Heart left ventricle (tissue), 16 donors: ENCODE measurements at places on chromosomes 1 and 21. TPM values are rescaled to one million over a fixed set of nuclear protein-coding genes. Genes with fewer than 3 reads are reported as not detected.
A peak's percentile ranks its signal among the peaks of the same experiment; 100 is the strongest.

DNA sequence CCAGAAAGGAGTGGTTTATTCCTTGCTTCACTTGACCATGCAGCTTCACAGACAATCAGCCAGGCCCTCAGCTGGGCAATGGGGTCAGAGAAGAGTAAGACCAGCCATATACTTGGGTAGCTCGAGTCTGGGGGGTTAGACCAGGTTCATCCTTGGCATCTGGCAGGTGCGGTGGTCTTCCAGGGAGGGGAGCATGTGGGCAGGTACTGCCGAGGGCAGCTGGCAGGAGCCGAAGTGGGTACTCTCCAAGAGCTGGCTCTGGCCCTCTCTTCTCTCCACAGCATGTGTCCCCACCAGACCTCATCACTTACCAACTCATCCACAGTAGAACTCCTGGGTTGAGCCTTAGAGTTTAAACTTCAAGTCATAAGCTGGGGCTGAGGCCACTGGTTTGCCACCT, 156.8 kb downstream of the FOXD2 start:
- DNase-seq, result peak; percentile 4

DNA sequence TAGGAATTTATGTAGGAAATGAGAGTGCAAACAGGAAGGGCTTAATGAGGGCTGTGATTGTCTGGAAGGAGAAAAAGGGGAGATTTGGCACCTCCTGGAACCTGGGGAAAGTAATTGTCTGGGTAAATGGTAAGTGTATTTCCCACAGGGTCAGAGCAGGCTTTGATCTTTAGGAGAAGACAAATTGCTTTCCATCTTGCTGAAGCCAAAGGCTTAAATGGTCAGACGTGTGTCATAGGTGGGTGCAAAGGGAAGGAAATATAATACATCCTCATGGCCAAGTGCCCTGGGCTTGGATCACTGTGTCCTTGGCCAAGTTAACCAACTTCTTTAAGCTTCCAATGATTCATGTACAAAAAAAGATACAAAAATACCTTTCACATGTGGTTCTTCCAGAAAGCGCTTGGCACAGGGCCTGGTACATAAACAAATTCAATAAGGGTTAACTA, 1.3 kb upstream of the DUSP23 start:
- no peak for DNase-seq

DNA sequence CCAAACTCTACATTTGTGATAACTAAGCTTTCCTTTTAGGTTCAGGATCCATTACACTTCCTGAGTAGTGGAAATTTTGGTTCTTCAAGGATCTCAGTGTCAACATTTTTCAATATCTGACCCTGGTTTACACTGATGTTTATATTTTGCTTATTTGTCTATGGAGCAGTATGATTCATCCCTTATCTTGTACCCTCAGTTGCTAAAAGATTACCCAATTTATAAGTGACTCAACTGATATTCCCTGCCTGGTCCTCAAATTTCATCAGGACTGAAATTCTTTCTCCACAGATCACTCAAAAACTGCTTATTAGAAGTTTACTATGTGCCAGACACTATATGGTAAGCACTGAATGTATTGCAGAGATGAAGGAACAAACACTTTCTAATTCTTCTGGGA, 139.1 kb upstream of the CHRM3 start:
- DNase-seq, result no peak

- DNase-seq, result peak; percentile 81
Observed at GRCh38 chr1:41241354-41241748, 755 bp downstream of the SCMH1 start.

- peak; percentile 77 for DNase-seq
Observed at GRCh38 chr1:6205849-6206519, at the start of gene RNF207. Gene RNF207 (plus strand): TSS chr1:6206119. CDS start chr1:6206536, 417 bp downstream.

GRCh38 chr1:177933881-177934280, 36.0 kb downstream of the SEC16B start:
- no peak for DNase-seq

The SHISA4 gene
- 53.2 TPM for polyA plus RNA-seq

The ALPL gene
- 8.7 TPM for polyA plus RNA-seq

GRCh38 chr1:5690898-5691297, 301.3 kb downstream of the NPHP4 start:
- no peak for DNase-seq

GRCh38 chr1:9766759-9767442, 56.9 kb downstream of the CLSTN1 start:
- DNase-seq, result no peak

The GJA4 gene
- polyA plus RNA-seq, result 36.9 TPM

GRCh38 chr21:44405948-44406872, 49.1 kb upstream of the LRRC3 start:
- no peak for DNase-seq

- DNase-seq, result peak; percentile 11
Observed at GRCh38 chr1:6517435-6517851, 26.0 kb upstream of the PLEKHG5 start.

GRCh38 chr1:202935844-202936243, 8.8 kb upstream of the KLHL12 start:
- no peak for DNase-seq

The FCGR1A gene
- polyA plus RNA-seq, result 1.1 TPM

The SMIM1 gene
- 51.2 TPM for polyA plus RNA-seq

DNA sequence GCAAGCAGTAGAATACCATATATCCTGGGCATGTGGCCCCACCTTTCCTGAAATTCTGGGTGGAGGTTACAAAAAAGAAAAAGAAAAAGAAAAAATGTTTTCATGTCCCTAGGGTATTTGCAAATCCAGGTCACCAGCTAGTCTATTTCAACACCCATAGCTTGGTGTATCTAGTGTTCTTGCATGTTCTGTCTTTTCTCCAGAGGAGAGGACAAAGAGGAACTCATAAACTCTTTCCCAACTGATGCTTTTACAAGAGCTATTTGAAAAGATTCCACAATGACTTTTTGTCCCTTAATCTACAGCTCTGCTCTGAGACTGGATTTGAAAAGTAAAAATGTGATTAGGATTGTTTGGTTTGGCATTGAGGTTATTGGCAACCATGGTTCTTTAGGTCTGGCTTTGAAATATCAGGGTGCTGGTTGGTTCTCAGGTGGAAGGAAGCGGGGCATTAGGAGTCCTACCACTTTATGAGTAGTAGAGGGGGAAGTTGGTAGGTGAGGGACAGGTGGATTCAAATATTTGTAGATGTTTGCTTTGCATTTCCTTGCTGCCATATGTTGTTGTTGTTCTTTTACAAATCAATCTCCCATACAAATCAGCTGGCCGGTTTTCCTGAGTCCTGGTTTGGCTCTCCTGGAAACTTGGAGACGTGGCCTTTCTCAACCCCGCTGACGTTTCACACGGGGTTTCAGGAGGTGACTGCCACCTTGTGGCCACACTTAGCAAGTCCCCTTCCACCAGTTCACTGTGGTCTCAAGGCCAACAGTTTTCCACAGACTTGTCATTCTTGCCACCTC, 126.7 kb upstream of the KIAA0040 start:
- peak; percentile 85 for DNase-seq

DNA sequence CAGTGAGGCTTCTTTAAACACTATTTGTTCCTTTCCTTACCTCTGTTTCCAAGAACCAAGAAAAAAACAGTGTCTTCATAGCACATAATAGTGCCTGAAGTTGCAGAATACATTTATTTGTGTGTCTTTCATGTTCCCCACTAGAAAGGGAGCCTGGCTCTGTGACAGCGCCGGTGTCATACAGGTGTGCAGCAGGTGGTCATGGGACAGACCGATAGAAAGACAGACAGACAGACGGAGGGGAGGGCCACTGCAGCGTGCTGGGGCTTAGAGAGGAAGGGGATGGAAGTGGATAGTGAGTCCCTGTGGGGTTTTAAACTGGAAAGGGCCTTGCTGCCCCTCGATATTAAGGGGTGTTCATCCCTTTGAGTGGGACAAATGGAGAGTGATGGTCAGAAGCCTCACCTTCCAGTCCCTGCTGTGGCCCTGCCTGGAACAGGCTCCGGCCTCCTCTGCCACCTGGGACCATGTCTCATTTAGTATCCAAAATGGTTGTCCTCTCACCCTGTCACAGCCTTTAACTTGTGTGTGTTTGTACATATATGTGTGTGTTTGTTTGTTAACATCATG, 152.9 kb downstream of the PGBD5 start:
- no peak for DNase-seq

The RYR2 gene
- polyA plus RNA-seq, result 144 TPM

- DNase-seq, result no peak
Observed at GRCh38 chr1:6257541-6258069, 3.3 kb downstream of the GPR153 start.

DNA sequence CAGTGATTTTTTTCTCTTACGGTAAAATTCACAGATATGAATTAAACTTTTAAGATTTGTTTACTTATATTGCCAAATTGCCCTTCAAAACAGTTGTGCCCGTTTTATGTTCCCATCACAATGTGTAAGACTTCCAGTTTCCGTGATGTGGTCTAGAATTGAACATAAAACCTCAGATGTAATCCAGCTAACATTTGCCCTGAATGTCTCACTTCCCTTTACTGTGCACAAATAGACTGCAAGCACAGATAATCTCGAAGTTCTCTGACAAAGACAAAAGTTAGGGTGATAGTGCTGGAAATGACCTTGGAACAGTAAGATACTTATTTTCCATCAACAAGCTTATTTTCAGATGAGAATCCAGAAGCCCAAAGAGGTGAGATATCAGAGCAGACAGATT, 177.5 kb downstream of the ZZZ3 start:
- no peak for DNase-seq

- DNase-seq, result no peak
Observed at GRCh38 chr1:202201971-202202370, 8.4 kb downstream of the LGR6 start.

DNA sequence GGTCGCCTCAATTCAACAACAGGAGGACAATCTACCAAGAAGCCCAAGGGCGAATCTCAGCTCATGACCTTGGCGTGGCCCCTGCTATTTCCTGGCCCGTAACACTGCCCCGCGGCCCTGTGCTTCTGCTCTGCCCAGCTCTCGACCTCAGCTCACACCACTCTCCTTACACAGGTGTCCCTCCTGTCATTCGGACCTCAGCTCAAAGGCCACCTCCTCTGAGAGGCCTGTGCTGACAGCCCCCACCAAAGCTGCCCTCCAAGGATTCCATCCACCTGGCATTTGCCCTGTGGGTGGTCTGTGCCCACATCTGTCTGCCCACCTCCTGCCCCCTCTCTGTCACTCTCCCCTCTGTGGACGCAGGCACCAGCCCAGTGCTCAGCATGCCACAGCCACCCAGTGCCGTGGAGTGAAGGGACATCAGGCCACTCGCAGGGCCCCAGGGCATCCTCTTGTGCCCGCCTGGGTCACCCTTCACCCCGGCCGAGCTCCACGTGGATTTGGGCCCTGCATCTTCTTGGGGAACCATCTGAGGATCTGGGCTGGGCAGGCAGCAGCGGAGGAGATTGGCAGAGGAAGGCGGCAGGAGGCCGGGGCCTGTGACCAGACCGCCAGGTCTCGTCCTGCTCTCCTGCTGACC, 70.3 kb downstream of the DHRS3 start:
- DNase-seq, result no peak

GRCh38 chr1:232830661-232831060, 25.4 kb downstream of the MAP10 start:
- no peak for DNase-seq

- no peak for DNase-seq
Observed at GRCh38 chr1:110477445-110477957, 26.6 kb downstream of the PROK1 start.

DNA sequence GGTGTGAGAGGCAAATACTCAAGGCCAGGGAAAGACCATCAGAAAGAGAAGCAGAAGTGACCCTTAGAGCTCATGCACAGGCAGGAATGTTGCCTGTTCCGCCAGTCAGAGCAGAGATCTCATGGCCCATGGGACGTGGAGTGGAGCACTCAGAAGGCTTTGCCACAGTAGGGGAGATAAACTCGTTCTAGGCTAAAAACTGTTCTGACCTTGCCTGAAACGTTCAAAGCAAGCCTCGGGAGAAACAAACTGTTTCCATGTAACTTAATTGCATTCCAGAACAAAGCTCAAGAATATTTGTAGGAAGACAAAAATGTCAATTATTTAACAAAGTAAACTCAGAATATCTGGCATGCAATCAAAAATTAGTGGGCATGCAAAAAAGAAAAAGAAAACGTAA, 20.7 kb upstream of the SLC19A1 start:
- no peak for DNase-seq

DNA sequence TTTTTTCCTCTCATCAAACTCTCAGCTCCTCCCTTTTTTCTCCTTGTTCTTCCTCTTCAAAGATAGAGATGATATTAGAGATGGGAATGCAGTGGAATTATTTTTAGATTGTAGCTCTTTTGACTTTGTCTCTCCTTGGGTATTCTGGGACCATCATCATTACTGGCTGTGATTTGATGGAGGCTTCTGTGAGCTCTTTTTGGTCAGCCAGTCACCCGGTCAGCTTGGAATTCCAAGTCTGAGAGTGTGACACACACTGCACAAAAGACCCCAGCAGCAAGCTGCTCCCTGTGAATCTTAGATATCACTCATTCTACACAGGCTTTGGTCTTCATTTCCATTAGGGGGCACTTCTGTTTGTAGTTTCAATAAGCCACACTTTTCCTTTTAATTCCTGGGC, 51.6 kb upstream of the NEK7 start:
- no peak for DNase-seq
